ENCODE measurements at places on chromosomes 1 and 21.

DNA sequence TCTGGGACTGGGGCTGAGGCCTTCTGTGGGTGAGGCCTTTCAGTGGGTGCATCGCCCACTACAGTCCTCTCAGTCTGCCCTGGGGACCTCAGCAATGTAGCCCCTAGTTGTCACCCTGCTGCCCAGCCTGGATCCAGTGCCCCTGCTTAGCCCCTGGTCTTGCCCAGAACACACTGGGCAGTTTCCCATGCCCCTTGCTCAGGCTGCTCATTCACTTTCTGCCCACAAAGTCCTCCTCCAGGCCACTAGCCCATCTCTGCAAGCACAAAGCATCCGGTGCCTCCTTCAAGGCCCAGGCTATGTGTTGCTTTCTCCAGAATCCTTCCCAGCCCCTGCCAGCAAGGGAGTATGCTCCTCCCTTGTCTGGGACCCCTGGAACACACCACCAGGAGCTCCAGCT lies 5.4 kb upstream of the ADORA1 start:
- DNase-seq: no peak

GRCh38 chr1:184915463-184916090 lies 58.7 kb downstream of the NIBAN1 start:
- no peak for DNase-seq

GRCh38 chr21:23218667-23219066 lies 2220.5 kb downstream of the NCAM2 start:
- no peak for DNase-seq

DNA sequence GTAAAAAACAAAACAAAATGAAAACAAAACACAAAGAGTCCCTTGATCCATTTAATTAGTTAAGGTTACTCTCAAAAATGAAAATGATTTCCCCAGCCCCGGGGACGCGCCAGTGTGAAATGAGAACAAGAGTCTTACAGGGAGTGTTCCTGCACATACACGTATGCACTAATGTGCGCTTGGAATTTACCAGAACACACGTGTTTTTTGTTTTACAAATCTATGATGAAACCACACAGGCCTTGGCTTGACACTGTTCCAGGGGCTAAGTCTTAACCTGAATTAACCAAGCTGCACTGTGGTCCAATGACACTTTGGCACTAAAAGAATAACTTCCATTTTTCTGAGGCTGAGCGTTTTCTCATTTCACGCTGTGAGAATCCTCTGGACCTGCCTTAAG lies 63.7 kb downstream of the SLC45A1 start:
- DNase-seq: no peak

DNA sequence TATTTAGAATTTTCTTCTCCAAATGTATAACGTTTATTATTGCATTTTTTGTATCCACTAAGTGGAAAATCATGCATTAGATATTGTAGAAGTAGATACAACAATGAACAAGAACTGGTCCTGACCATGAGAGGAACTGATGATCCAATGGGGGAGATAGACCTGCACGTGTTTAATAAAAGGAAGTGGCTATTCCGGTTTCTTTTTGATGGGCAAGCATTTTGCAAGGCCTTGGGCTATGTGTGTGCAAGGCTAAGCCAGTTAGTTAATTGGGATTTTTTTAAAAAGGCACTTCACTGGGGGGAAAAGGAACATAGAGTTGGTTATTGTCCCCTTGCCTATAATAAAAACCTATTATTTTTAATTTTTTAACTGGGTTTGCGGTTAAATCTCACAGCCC lies 961 bp upstream of the VCAM1 start:
- no peak for DNase-seq

Measured in NCI-H2107 (cell line).